Right renal pelvis (tissue), 4 donors: ENCODE measurements at places on chromosomes 4 and X.

GRCh38 chrX:1360171-1360570 lies 23.6 kb downstream of the IL3RA start:
- DNase-seq: no peak

- no peak for DNase-seq
Measured at GRCh38 chr4:5009796-5010195, 9.5 kb downstream of the CYTL1 start.

GRCh38 chr4:10161840-10162239 lies 45.2 kb upstream of the WDR1 start:
- DNase-seq: no peak

GRCh38 chr4:147768113-147768512 lies 36.2 kb downstream of the ARHGAP10 start:
- no peak for DNase-seq

DNA sequence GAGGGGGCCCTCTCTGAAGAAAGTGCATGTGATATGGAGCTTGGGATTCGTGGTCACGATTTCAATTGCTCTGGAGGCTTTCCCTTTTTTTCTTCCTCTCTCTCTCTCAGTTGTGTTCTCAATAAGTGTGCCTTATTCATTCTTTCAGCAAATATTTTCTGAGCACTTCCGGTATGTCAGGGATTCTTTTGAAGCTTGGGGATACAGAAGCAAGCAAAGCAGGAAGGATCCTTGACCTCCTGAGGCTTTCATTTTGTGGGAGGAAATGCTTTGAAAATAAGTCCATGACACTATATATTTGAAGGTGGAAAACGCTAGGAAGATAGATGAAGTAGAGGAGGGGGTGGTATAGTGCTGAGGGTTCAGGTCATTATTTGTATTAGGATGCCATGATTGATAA lies 12.6 kb upstream of the GABRE start:
- DNase-seq: no peak

DNA sequence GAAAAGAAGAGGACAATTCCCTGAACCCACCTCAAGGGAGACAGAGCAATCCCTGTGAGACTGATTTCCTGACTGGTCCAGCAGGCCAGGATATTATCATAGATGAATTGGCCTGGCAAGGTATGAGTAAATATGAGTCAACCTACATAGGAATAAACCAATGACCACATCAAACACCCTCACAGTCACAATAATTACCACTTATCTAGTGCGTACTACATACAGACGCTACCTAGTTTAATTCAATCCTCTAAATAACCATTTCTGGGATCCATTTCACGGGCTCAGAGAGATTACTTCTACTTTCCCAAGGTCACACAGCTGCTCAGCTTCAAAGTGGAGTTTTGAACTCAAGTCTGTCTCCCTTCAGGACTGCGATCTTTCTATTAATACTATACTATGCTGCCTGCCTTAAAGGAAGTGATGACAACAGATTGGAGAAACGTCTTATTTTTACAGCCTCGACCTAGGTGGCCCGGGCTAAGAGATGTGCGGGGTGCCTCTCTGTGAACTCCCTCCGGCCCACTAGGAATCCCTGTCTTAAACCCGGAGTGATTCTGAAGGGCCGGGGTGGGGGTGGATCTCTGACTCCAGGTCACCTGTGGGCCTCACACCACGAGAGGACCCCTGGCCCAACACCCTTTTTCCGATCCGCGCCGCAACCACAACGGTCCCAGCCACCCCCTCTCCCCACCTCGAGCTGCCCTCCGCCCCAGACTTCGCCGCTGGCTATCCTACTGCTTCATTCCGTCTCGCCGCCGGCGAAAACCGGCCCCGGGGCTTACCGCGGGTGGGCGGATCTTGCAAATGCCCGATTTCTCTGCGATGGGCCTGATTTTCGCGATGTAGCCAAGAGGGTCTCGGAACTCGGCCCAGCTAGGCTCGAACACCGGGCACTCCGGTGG lies 800 bp downstream of the KDM5C start:
- DNase-seq: no peak
